Stimulated activated naive CD4-positive, alpha-beta T cell (primary cell): ENCODE measurements at places on chromosomes 3 and 15.

DNA sequence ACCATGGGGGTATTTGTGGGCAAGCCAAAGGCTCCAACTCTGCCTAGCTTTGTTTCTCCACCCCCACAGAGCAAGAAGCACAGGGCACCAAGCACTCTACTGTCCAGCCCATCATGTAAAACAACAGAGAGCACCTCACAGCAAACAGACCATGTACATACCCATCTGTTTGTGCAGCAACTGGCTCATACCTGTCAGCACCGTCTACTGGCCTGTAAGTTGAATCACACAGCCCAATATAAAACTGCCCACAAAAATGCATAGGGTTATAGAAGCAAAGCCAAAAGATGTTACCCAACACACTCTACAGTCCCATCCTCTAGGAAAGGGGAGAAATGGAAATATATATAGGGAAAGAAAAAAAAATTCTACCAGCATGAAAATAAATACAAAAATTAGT lies 139.7 kb upstream of the CPNE4 start:
- no peak for DNase-seq

- DNase-seq = peak; percentile 61
Measured at GRCh38 chr15:43225201-43225949, 4.6 kb upstream of the EPB42 start.

- DNase-seq = no peak
Measured at GRCh38 chr3:128313071-128313725, 153.5 kb downstream of the DNAJB8 start.

GRCh38 chr3:138398791-138399575 lies 35.4 kb upstream of the ESYT3 start:
- DNase-seq = no peak

DNA sequence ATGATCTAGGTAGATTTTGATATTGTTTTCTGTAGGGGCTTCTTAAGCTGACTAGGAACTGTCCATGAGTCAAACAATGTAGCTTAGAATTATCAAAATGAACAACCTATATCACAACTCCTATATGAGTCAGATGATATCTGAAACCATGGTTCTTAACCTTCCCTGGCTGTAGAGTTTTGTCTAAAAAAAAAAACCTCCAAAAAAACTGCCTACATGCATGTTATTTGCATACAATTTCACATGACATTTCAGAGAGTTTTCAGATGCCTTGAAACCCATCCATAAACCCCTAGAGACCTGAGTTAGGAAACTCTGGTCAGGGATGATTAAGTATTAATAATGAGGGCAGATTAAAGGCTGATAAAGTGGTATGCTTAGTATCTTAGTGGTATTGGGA lies 157.0 kb downstream of the CHST2 start:
- no peak for DNase-seq

- no peak for DNase-seq
Measured at GRCh38 chr3:52280050-52280461, 1.6 kb upstream of the WDR82 start.

DNA sequence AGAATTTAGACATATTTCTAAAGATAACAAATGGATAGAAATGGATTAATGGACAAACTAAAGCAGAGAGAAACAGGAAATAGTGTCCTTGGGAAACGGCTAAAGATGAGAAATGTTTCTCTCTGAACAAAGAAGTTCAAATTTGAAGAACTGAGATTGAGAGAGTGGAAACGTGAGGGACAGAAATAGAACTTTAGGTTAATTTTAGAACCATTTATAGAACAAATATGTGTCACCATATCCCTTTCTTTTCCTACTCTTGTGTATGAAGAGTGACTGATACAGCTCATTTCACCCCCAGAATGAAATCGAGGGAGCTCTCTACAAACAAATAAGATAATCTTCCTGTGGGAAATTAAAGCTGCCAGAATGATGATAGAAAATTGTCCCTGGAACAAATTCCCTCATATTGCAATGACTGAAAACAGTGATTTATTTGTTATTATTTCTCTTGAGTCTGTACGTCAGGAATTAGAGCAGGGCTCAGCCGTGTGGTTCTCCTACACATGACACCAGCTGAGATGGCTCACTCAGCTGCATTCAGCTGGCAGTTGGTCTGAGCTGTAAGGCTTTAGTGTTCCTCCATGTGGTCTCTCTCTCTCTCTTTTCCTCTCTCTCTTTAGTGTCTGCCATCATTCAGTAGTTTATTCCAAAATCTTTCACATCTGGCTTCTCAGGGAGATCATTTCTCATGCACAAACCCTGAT lies 46.6 kb upstream of the ARPP21 start:
- DNase-seq = no peak

DNA sequence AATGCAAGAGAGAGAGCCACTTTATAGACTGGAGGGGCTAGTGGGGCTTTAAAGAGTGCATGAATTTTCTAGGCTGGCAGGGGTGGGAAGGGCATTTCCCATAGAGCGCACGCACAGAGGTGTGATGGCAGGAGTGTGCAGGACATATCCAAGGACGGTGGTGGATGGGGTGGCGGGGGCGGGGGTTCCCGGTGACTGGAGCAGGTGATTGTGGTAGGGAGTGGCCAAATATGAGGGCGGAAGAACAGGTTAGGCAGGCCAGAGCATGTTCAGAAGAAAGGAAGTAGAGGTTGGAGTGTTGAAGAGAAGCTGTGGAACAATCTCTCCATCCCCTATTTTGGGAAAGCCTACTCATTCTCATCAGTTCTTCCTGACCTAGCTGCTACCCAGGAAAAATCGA lies 18.1 kb downstream of the FAM81A start:
- DNase-seq = no peak

DNA sequence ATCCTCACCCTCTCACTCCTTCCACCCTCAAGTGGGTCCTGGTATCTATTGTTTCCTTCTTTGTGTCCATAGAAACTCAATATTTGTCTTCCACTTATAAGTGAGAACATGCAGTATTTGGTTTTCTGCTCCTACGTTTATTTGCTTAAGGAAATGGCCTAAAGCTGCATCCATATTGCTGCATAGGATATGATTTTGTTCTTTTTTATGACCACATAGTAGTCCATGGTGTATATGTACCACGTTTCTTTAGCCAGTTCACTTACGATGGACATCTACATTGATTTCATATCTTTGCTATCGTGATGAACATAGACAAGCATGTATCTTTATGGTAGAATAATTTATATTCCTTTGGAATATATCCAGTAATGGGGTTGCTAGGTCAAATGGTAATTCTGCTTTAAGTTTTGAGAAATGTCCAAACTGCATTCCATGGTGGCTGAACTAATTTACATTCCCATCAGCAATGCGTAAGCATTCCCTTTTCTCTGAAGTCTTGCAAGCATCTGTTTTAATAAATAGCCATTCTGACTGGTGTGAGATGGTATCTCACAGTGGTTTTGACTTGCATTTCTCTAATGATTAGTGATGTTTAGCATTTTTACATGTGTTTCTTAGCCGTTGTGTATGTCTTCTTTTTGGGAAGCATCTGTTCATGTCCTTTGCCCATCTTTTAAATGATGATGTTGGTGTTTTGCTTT lies 650.2 kb downstream of the ZNF385D start:
- DNase-seq = no peak

DNA sequence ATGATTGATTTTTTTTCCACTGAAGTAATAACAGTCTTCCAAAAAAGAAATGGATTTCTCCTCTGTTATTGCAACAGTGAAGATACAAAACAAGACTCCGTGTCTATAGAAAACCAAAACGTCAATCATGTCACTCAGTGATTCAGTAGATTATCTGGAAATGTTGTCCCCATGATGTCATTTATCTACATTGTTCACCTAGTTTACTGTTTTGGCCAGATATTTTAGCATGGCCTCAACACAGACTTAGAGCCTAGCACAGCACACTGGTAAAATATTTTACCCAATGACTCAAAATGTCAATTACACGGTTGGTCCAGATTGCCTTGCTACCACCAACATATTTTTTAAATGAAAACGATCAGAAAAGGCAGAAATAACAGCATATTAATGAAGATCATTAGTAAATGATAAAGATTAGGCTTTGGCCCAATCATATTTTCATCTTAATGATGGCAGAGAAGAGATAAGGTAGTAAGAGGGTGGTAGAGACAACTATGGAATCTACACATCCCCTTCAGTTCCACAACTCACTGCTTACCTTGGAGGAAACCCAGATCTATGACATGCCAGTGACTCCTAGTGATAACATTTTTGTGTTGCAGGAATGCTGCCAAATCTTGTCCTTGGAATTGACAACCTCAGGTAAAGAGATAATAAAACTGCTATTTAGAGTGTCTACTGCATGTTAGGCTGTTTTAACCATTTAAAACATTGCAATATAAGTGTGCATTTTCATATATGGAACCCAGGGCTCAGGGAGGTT lies 347.7 kb upstream of the ARPP21 start:
- DNase-seq = no peak

DNA sequence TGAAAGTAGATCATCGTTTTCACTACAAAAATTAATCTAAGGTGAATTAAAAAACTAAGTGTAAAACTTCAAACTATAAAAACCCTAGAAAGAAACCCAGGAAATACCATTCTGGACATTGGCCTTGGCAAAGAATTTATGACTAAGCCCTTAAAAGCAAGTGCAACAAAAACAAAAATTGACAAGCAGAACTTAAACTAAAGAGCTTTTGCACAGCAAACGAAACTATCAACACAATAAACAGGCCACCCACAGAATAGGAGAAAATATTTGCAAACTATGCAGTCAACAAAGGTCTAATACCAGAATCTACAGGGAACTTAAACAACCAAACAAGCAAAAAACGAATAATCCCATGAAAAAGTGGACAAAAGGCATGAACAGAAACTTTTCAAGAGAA lies 302.0 kb downstream of the CHST2 start:
- no peak for DNase-seq

- DNase-seq = no peak
Measured at GRCh38 chr3:61632568-61633175, 71.3 kb downstream of the PTPRG start.

DNA sequence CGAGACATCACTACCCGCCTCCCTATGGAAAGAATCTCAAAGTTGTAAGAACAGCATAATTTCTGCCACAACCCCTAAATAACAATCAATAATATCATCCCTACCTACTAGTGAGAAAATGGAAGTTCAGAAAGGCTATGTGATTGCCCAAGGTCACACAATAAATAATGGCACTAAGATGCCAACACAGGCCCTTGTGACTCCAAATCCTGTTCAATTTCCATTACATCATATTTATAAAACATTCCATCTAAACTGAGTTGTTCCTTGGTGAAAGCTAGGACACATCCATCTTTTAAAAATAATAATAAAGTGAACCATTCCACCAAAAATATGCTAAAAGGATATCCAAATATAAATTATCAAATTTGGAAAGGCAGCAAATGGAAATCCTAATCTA lies 144.6 kb downstream of the MAGI1 start:
- DNase-seq = no peak

DNA sequence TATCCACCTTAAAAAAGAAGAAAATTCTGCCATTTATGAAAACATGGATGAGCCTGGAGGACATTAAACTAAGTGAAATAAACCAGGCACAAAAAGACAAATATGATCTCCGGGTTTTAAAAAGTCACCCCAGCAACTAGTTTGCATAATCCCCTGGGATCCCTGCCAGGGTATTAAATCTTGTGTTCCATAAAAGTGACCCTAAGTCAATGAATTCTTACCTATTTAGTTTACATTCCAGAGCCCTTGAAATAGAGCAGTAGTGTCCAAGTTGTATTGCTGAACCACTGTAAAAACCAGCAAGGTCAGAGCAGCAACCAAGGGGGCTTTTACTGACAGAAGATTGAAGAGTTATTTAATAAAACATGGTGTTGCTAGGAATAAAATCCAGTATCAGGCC lies 716.8 kb upstream of the BCHE start:
- no peak for DNase-seq

DNA sequence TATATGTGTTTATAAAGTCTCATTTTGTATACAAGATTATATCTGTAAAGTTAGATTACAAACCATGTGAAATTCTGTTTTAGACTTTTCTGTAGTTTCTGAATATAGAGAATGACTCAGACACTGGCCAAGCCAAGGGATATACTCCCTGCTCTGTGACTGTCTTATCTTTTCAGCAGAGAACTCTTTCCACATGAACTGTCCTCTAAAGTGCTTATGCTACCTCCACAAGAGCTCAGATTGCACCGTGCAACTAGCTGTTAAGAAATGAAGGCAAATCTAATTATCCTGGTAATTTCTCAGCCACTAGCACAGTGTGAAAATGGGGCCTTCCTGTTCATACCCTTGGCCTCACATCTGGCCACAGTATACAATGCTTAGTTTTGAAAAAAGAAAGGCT lies 44.3 kb upstream of the CPNE4 start:
- DNase-seq = no peak

- no peak for DNase-seq
Measured at GRCh38 chr3:45582430-45582829, 12.1 kb upstream of the LIMD1 start.

- no peak for DNase-seq
Measured at GRCh38 chr3:31409866-31410265, 122.9 kb upstream of the STT3B start.
